ENCODE measurements at places on chromosomes 11 and 22.

GRCh38 chr11:85758026-85758425 lies 52.9 kb downstream of the SYTL2 start:
- no peak for DNase-seq

- no peak for DNase-seq
Measured at GRCh38 chr11:93972790-93973189, 48.4 kb upstream of the HEPHL1 start.

GRCh38 chr11:11657218-11657955 lies 35.6 kb upstream of the GALNT18 start:
- DNase-seq = no peak

- DNase-seq = no peak
Measured at GRCh38 chr11:63609971-63610580, 4.2 kb downstream of the PLAAT3 start.

DNA sequence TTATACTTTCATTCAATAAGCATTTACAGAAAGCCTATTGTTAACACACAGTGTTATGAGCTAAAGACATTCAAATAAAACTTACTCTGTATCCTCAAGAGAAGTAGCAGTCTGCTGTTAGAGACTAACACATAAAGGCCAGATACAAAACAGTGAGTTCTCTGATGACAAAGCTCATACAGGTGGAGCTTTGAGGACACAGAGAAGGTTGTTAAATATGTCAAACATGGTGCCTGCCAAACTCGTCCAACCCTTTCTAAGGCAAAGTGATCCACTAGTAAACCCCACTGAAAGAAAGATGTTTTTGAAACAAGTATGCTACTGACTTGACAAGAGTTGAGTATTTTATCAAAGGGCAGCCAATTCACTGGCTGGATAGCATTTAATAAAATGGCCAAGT lies 70.1 kb downstream of the C2CD3 start:
- no peak for DNase-seq
